Panc1 (cell line): ENCODE measurements at places on chromosomes 7 and 10. TPM values are rescaled to one million over a fixed set of nuclear protein-coding genes. Genes with fewer than 3 reads are reported as not detected.

ZNF467 gene
- total RNA-seq, result 18.1 TPM

VIPR2 gene
- not detected for total RNA-seq

IDI2 gene
- total RNA-seq, result not detected

TRPV6 gene
- total RNA-seq, result not detected

RADIL gene
- 1.3 TPM for total RNA-seq

AKR1D1 gene
- not detected for total RNA-seq

- no peaks in the 10 kb centered on the region for H3K27me3 ChIP-seq
- no peaks in the 10 kb centered on the region for H3K36me3 ChIP-seq
- no peak for DNase-seq
- no peak overlapping the region for H3K4me3 ChIP-seq
- H3K27ac ChIP-seq, result no peak overlapping the region
These were observed 13.1 kb downstream of the PIP4K2A start for GRCh38 chr10:22701132-22701826.

DNA sequence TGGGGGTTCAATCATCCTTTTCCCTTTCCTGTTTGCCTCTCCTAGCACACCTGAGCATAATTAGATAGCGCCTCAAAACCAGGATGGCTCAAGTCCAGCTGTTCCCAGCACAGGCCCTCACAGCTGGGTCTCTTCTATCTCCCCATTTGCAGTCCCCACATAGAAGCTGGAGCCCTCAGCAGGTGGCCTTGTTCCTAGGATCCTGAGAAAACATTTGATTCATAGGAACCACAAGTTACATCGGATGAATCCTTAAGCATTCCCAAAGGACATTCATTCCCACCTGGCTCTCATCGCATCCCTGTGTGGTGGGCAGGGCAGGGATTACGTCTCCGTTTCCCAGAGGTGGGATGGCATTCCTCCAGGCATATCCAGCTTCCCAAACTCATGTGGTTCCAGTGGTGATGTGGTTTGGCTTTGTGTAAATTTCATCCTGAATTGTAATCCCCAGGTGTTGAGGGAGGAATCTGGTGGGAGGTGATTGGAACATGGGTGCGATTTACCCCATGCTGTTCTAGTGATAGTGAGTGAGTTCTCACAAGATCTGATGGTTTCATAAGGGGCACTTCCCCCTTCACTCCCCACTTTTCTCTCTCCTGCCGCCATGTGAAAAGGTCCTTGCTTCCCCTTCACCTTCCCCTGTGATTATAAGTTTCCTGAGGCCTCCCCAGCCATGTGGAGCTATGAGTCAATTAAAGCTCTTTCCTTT lies 49.8 kb upstream of the LEP start:
- H3K4me3 ChIP-seq, result no peak overlapping the region
- H3K4me1 ChIP-seq, result no peaks in the 10 kb centered on the region
- H3K36me3 ChIP-seq, result no peaks in the 10 kb centered on the region
- peaks cover 6% of the 10 kb centered on the region for H3K27me3 ChIP-seq

GRCh38 chr10:77505431-77506334 lies 131.9 kb downstream of the KCNMA1 start:
- H3K27ac ChIP-seq, result peak overlapping the region; percentile 88
- H3K36me3 ChIP-seq, result no peaks in the 10 kb centered on the region
- H3K4me1 ChIP-seq, result peaks cover 82% of the 10 kb centered on the region

DNA sequence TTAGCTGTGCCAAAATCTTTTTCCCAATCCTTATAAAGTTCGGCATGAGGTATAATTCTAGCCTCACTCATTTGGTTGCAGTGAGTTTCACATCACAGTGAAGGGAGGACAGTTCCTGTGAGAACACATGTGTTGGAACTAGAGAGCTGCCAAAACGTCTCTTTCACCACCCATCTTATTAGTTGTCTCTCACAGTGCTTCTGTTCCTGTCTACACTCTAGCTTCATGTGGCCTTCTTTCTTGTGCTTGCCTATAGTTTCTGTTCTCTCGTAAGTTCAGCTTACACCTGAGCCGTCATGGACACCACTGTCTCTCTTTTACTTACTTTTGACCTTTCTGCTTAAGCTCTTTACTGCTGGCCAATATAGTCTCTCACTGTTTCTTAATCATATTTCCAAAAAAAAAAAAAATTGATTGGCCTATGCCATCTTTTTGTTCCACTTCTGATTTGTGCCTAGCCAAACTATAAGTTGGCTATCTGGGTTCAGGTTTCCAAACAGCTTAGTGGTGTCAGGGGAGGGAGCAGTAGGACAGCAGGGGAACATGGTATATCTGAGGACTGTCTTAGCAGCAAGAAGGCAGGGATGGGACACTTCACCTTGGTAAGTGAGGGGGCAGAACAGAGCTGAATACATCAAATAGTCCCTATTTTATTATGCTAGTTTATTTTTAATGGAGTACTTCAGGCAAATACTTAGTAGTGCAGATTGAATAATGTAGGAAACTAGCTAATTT lies 38.0 kb downstream of the ZNRF2 start:
- DNase-seq, result no peak
- H3K4me3 ChIP-seq, result peak overlapping the region; percentile 25; the same call in 1 of the 2 replicates
- no peaks in the 10 kb centered on the region for H3K36me3 ChIP-seq
- peak overlapping the region; percentile 77 for H3K27ac ChIP-seq
- peaks cover 41% of the 10 kb centered on the region for H3K4me1 ChIP-seq

DNA sequence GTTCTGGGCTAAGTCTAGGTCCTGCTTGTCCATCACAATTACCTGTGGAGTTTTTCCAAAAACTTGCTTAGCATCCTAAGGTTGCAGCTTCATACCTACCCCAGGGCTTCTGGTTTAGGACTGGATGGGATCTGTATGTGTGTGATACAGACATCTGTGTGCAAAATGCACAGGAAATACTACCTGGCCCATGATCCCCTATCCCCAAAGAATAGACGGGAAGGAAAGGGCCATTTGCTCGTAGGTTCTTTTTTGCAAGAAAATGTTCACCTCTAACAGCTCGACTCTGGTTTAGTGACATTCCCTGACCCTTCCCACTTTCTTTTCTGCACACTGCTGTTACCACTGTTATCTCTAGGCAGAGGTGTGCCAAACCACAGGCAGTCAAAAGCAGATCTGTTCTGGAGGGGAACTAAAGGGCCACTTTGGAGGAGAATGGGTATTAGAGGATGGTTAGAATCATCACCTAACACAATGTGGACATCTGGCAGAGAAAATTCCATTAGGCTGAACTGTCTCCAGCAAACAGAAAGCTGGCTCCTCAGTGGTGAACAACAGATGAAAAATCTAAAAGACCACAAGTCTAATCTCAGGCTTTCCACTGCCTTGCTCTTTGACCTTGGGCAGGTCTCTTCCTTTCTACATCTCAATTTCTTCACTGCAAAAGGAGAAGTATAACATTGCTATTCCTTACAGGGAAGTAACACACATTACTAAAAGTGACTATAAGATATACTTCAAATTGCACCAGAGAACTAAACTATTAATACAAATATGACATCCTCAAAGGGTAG lies 107.4 kb downstream of the UBE2H start:
- peaks cover 9% of the 10 kb centered on the region; the same call in 1 of the 2 replicates for H3K4me1 ChIP-seq
- H3K27me3 ChIP-seq, result no peaks in the 10 kb centered on the region
- H3K4me3 ChIP-seq, result no peak overlapping the region
- peak; percentile 47 for DNase-seq

DNA sequence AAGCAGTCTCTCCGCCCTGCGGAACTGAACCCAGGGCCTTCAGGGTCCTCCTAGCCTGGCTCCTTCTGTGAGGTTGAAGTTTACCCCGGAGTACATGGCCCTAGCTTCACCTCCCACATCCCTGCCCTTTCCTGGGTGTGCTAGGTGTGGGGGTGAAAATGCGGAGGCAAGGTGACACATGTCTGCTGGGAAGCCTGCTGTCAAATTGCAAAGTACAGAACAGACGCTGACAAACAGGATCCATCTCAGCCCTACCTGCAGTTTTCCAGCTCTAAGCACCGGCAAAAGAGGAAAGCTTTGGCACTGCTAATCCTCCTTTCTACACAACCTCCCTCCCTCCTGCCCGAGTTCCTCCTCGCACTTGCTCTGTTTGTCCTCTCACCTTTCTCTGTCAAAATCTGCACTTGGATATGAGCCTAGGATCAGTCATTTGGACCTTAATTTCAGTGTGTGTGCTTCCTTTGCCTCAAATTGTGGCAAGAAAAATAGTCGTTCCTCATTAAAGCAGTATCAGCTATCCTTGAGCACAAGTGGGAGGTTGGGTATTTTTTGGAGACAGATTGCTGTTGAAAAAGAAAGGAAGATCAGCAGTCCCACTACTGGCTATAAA lies 14.4 kb upstream of the GPR15LG start:
- no peak for DNase-seq
- H3K27ac ChIP-seq, result no peak overlapping the region
- no peak overlapping the region for H3K4me3 ChIP-seq
- no peaks in the 10 kb centered on the region for H3K27me3 ChIP-seq
- H3K4me1 ChIP-seq, result no peaks in the 10 kb centered on the region

- H3K27me3 ChIP-seq, result peaks cover 32% of the 10 kb centered on the region
- H3K4me1 ChIP-seq, result peaks cover 11% of the 10 kb centered on the region
- no peaks in the 10 kb centered on the region for H3K36me3 ChIP-seq
- H3K4me3 ChIP-seq, result peak overlapping the region; percentile 87
- H3K27ac ChIP-seq, result no peak overlapping the region
These were observed 638 bp downstream of the EGR2 start for GRCh38 chr10:62815381-62816075.

DNA sequence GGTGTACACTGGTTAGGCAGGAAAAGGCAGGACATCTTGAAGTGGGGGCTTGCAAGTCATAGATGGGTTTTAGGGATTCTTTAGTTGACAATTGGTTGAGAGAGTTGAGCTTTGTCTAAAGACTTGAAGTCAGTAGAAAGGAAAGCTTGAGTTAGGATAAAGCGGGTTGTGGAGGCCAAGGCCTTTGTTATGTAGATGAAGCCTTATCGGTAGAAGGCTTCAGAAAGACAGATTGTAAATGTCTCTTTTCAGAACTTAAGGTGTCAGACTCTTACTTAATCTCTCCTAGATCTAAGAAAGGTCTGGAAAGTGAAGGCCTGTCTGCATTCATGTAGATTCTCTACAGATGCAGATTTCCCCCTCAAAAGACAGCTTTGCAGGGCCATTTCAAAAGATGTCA lies 177.4 kb downstream of the HECW1 start:
- no peaks in the 10 kb centered on the region for H3K27me3 ChIP-seq
- H3K4me3 ChIP-seq, result no peak overlapping the region
- no peaks in the 10 kb centered on the region for H3K36me3 ChIP-seq
- H3K27ac ChIP-seq, result no peak overlapping the region
- H3K4me1 ChIP-seq, result no peaks in the 10 kb centered on the region
- no peak for DNase-seq

- no peaks in the 10 kb centered on the region for H3K4me1 ChIP-seq
- H3K27ac ChIP-seq, result no peak overlapping the region
- H3K4me3 ChIP-seq, result no peak overlapping the region
- no peak for DNase-seq
These were observed 36.0 kb downstream of the KCNH2 start for GRCh38 chr7:150942001-150942590.

DNA sequence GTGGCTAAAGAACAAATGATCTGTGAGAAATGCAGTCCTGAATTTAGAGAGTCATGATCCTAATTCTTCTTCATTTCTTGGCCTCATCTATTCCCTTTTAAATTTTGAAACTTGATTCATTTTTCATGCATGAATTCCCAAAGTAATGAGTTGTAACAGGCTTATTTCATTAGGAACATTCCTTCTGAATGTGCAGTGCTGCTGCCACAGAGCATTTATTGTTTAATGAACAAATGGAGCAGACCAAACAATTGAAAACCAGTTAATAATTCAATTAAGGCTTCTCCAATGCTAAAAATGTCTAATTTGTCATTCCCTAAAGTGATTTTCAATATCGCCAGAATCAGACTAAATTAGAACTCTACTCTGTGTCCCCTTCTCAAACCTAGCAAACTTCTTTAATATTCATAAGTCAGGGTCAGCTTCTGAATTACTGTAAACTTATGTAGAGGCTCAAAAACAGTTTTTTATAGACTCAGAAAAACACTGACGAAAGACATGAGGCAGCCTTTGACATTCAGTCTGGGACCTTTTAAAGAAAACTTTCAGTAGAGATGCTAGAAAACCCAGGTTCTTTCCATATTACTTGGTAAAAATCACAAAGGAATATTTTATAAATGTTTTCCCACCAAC lies 14.5 kb downstream of the LSMEM1 start:
- H3K4me1 ChIP-seq, result peaks cover 3% of the 10 kb centered on the region; the same call in 1 of the 2 replicates
- H3K36me3 ChIP-seq, result no peaks in the 10 kb centered on the region
- peaks cover 6% of the 10 kb centered on the region; the same call in 1 of the 2 replicates for H3K27me3 ChIP-seq
- no peak overlapping the region for H3K4me3 ChIP-seq
